Mesenteric fat pad (tissue), 1 donor: ENCODE measurements at places on chromosomes 7 and 10.

GRCh38 chr10:100776671-100777070 lies 31.3 kb downstream of the PAX2 start:
- DNase-seq: no peak

DNA sequence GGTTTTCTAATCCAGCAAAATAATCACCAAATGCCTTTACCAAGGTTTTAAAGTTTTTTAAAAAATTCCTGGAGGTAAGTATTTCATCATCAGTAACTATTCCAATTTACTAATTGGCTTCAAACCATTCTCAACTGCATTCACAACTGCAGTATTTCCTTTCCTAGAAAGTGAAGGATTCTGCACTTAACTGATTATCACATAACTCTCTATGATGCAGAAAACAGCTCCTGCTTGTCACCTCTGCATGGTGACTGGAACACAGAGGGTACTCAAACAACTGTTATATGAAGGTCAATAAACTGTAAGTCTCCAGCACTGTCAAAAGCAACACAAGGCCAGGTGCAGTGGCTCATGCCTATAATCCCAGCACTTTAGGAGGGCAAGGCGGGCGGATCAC lies 42.6 kb downstream of the SRPK2 start:
- no peak for DNase-seq

- no peak for DNase-seq
Measured at GRCh38 chr10:77949167-77949566, 22.6 kb upstream of the DLG5 start.

- no peak for DNase-seq
Measured at GRCh38 chr7:91949221-91950009, 8.8 kb downstream of the AKAP9 start.

DNA sequence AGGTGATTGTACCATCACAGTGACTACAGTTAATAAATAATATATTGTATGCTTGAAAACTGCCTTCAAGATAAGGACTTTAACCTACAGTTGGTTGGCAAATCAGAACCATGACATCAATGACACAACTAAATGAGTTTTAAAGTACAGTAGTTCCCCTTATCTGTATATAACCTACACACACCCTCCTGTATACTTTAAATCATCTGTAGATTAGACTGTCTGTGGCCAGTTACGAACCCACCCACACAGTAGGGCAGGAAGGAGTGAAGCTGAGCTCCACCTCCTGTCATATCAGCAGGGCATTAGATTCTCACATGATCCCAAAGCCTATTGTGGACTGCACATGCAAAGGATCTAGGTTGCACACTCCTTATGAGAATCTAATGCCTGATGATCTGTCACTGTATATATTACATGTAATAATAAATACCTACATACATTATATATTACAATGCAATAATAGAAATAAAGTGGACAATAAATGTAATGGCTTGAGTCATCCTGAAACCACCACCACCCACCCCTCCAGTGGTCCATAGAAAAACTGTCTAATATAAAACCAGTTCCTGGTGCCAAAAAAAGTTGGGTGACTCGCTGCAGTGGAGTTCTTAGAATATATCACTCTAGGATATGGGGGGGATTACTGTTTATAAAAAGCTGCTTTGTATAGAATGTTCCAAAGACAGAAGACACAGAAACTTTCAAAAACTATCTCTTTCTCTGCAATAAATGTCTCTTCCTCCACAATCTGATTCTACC lies 5.6 kb downstream of the TPK1 start:
- no peak for DNase-seq
